ENCODE measurements at places on chromosomes 5 and 9.

DNA sequence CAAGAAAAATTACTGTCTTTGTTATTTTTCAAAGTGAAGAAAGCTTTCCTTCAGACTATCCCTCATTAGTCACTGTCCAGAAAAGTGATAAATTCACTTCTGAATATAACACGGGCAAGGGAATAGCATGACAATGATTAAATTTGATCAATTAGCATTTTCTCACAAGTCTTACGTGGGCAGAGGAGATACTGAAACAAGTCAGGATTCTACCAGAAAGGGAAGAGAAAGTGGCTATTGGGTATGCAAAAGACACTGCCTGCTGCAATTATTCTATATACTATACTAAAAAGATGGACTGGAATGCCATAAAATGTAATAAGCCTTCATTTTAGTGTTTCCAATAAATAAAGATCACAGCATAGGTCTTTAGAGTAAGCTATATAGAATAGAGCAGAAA lies 7.4 kb downstream of the COX7C start:
- DNase-seq, result no peak

DNA sequence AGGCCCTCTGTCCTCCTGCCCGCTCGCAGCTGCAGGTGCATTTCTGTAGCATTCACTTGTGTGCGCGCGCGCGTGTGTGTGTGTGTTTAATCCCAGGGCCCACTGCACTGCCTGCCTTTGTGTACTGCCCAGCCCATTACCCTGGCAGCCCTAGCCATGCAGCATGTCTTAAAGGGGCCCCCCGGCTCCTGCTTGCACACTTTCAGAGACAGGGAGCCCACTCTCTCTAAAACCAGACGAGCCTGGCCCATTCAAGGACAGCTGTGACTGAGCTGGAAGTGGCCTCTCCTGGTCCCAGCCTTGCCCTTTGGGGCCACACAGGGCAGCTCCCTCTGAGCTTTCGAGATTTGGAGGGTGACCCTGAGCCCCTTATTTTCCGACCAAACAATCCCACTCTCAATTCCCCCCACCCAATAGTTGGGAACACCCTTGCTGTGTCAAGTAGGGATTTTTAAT lies 98.9 kb downstream of the DAB2IP start:
- DNase-seq, result no peak

DNA sequence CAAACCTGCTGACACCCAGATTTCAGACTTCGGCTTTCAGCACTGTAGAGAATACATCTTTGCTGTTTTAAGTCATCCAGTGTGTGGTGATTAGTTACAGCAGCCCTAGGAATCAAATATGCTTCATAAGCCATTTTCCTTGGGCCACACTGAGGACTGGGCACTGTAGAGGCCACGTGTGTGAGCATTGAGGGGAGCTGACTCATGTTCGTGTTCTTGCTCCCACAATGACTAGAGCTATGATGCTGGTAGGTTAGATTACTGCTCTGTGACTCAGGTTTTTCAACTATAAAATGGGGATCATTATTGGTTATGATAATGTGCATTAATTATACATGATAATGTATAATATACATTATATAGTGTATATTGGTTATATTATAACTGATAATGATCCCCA lies 96.5 kb upstream of the PALM2AKAP2 start:
- DNase-seq, result peak; percentile 25

- DNase-seq, result no peak
Measured at GRCh38 chr5:88799938-88800535, 82.9 kb downstream of the MEF2C start.

DNA sequence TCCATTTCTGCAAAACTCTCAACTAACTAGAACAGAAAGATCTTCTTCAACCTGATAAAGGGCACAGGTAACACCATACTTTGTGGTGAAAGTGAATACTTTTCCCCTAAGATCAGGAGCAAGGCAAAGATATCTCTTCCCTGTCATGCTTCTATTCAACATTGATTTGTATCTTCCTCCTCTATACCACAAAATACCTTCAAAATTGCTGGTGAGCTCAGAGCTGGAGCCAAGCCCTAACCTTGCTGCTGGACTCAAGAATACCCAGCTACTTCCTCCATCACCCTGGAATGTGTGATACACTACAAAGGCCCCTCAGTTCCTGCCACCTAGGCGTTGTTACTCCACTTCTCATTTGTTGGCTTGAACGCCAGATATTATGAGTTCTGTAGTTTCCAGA lies 499.0 kb downstream of the ACTL7B start:
- DNase-seq, result no peak

DNA sequence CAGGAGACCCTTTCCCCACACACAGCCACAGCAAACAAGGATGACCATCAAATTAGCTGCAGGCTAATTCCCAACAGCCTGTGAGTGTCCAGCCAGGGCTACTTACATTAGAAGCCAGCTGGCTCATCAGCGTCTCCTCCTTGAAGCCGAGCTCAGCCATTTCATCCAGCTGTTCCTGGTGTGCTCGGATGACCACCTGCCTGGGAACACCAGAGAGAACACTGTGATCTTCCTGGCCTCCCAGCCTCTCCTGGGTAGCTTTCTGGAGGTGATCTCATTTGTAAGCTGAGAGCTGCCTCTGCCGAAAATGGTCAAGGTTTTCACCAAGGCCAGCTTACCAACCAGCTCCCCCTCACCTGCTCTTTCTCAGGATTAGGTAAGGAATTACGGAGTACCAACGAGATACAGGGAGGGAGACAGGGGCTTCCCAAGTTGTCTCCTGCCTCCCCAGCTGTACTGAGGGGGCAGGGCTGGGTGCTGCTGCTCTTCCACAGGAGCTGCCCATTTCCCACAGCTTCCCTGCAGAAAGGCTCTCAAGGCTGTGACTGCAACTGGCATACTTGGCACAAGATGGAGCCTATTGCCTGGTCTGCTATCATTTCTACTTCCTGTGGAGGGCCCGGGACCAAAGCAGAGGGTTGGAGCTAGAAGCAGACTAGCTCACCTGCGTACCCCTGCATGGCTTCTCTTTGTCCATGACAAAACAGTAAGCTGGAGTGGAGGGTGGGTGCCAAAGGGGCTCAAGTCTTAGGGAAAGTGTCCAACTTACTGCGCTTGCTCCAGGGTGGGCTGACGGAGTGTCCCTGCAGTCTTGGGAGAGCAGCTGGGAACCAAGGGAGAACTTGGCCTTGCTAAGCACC lies 73.9 kb downstream of the KIF24 start:
- DNase-seq, result peak; percentile 38

- no peak for DNase-seq
Measured at GRCh38 chr5:2142456-2142954, 259.8 kb upstream of the IRX4 start.

- no peak for DNase-seq
Measured at GRCh38 chr9:127522727-127523126, 71.4 kb downstream of the LRSAM1 start.

DNA sequence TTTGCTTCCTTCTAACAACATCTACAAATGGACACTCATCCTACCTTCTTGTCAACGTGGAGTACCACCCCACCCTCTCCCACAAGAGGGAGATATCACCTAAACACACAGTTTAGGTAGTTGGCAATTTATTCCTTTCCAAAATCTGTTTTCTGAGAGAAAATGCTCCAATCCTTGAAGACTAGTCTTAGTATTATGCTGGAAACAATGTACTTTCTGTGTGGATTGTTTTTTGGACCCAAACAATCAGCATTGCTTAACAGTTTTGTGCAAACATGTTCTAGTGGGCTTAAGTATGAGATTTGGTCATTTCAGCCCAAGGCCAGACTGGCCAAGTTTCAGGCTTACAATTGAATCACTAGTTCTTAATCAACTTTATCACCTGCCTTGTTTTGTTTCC lies 359.1 kb downstream of the ARHGEF28 start:
- peak; percentile 32 for DNase-seq

- DNase-seq, result no peak
Measured at GRCh38 chr5:759781-760362, 24.7 kb downstream of the ZDHHC11B start.

DNA sequence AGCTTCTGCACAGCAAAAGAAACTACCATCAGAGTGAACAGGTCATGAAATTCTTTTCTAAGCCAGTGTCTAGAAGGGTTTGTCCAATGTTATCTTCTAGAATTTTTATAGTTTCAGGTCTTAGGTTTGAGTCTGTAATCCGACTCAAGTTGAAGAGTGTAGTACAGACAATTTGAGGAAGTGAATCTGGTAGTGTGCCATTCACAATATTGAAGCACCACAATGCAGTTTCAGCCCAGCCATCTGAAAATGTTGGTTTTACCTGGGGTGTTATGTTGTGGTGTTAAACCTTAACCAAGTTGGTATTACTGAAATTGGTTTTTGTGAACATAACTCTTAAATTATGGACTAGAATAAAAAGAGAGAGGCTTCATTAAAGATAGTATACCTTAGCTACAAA lies 77.2 kb downstream of the ADAMTS16 start:
- DNase-seq, result peak; percentile 3

- DNase-seq, result peak; percentile 70
Measured at GRCh38 chr5:139061274-139061673, 136.9 kb downstream of the SIL1 start.

DNA sequence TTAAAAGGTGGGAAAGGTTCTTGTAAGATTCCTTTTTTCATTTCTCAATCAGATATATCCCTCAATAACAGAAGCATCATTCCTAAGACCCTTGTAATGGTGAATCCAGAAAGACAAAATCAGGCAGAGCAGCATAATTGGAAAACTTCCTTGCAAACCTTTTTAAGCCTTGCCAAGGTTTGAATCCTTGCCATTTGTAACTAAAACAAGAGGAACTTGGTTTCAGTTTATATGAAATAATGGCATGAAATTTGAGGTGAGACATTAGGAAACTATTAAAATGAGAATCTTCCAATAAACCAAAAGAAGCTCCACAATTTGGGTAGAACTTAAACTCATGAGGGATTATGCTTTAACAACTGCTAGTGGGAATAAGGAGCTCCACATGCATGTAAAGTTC lies 384.7 kb upstream of the SMC2 start:
- no peak for DNase-seq

GRCh38 chr5:5467737-5468136 lies 45.3 kb downstream of the ICE1 start:
- peak; percentile 15 for DNase-seq

GRCh38 chr5:180080486-180081280 lies 9.1 kb upstream of the RNF130 start:
- no peak for DNase-seq

GRCh38 chr9:30771760-30772159 lies 1612.7 kb upstream of the ACO1 start:
- no peak for DNase-seq

- DNase-seq, result no peak
Measured at GRCh38 chr5:36066001-36066539, 612 bp downstream of the UGT3A2 start.

- DNase-seq, result no peak
Measured at GRCh38 chr5:154732212-154732611, 23.0 kb upstream of the LARP1 start.

- peak; percentile 99 for DNase-seq
Measured at GRCh38 chr9:121278477-121279261, 10.7 kb downstream of the GSN start.

GRCh38 chr5:154162539-154163151 lies 27.9 kb upstream of the GALNT10 start:
- DNase-seq, result no peak

GRCh38 chr9:126661521-126662251 lies 48.0 kb downstream of the LMX1B start:
- DNase-seq, result no peak

DNA sequence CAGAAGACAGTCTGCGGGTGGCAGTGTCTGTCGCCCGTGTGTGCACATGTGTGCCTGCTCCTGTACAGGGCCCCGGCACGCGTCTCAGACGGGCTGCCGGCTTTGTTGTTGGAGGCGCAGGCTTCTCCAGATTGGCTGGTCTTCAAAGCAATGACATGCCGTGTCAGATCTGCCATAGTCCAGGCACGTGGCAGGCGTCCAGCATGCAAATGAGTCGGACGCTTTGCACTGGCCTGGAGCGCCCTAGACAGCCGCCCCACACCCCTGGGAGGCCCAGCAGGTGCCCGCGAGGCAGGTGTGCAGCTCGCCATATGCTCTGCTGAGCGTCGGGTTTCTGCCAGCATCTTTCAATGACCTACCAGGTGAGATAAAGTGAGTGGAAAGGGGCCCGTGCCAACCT lies 71.5 kb downstream of the GADD45G start:
- no peak for DNase-seq

- DNase-seq, result peak; percentile 87
Measured at GRCh38 chr5:53422539-53422938, 57.9 kb upstream of the FST start.

DNA sequence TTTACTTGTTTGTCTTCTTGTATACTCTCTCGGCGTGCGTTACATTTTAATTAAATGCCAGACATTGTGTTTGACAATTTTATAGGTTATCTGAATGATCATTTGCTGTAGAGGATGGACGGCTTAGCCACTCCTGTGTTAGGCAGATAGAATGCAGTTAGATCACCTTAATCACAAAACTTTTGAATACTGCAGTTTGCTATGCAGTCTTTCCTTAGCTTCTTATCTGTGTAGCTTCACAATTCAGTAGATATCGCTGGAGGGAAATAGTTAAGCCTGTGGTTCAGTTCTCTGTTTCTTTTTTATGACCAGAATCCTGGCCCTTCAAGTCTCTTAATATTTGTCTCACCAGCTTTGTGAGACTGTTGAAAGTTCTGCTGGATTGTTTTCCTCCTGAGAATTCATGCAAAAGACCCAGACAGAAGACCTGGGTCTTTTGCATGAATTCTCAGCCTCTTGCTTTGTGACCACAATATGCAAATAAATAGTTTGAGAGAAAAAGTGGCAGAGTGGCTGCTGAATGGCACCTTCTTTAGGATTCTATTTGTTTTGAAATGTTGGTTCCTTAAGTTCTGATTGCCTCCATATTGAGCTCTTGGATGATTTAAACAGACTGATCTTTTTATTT lies 40.2 kb downstream of the RASA1 start:
- no peak for DNase-seq

- no peak for DNase-seq
Measured at GRCh38 chr5:175550055-175550805, 71.9 kb downstream of the SFXN1 start.

GRCh38 chr9:136492978-136493522 lies 10.2 kb upstream of the SEC16A start:
- no peak for DNase-seq

- peak; percentile 4 for DNase-seq
Measured at GRCh38 chr9:22413884-22414283, 32.7 kb upstream of the DMRTA1 start.

DNA sequence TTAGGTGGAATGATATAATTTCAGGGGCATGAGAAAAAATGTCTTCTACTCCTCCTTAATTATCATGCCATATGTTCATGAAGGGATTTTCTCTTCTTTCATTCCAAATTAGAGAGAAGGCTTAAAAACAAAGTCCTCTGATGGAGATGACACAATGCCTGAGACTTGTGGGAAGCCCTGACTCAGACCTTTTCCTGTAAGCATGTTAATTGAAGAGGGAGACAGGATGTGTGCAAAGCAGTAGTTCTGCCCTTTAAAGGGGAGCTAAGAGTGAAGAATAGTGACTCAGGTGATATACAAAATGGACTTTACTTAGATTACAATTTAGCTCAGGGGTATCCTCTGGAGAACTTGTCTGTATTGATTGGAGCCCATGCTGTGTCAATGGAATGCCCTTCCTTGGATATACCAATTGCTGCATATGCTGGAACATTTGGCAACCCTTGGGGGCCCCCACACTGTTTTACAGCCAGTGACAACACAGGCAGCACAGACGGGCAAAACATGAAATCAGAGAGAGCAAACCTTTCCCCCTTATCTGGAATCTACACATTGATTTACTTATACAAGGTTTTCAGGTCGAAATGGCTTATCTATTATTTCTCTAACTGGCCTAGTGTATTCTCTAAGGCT lies 81.3 kb downstream of the IZUMO3 start:
- DNase-seq, result peak; percentile 78

GRCh38 chr9:36738318-36738976 lies 165.8 kb downstream of the MELK start:
- peak; percentile 9 for DNase-seq
